ENCODE measurements at places on chromosomes 1 and 21.

DNA sequence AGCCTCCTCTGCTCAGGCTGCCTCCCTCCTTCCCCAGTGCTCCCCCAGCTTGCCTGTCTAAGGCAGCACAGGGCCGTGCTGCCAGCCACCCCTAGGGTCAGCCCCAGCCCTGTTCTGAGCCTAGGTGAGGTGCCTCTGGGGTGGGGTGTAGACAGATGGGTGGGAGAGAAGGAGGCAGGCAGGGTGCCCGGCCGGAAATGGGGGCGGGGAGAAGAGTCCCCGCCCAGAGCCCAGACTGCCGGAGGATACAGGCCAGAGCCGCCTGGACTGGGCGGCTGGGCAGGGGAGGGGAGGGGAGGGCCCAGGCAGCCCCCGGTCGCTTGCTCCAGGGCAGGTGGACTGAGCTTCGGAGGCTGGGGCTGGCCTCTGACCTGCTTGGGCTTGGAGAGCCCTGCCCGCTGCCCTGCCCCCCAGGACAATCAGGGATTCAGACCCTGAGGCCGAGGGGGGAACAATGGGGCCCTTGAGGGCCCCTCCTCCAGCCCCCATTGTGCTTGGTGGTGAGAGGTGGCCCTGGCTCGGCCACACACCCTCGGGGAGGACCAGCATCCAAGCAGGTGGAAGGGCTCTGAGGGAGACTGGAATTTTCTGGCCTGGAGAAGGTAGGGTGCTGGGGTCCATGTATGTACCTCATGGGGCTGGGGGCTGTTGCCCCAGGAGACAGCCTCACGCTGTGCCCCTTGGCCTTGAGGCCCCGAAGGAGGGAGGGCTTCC, at the start of gene GJC2:
Gene GJC2, plus strand, starts transcription at position 525 of the 714 bp plus-strand sequence. CDS start 7,829 bp downstream, outside the sequence.
- no peak for DNase-seq

DNA sequence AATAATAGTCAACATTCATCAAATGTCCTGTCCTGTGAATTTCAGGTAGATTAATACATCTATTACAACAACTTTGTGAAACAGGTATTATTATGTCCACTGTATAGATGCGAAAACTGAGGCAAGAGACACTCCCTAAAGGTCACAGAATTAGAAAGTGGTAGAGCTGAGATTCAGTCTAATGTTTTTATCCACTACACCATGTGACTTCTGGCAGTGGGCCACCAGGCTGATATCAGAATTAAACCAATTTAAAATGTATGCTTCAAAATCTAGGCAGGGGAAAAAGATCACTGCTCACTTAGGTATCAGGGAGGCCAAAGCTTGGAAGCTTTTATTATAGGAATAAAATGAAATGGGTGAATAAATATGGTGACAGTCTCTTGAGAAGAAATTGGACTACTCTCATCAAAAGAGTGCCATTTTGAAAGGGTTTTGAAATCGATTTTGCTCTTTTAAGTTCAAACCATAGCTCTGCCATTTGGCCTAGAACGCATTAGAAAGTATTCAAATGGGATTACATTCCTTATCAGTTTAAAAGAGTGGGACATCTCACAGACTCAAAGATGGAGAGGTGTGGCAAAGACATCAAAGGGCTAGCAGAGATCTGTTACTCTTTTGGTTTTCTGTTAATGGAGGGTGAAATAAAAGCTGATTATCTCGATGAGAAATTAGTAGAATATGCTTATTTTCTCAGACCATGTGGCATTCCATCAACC, 1.9 kb downstream of the DDAH1 start:
- DNase-seq = no peak

- no peak for DNase-seq
Observed at GRCh38 chr21:43771698-43772424, 4.2 kb downstream of the CSTB start.

DNA sequence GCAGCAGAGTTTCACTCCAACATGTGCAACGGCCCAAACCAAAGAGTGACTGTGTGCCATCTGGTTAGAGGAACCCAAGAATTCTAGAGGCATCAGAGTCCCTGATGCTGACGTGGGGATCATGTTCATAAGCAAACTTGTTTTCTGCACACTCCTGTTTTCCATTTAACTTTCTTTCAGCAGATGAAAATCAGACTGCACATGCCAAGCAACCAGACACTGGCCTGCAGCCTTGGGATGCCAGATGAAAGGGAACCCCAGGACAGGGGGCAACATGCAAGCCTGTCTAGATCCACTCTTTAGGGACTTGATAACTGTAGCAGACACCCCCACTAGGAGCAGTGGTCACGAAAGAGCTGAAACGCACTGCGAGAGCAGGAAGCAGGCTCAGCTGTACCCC, 56.8 kb downstream of the SLC66A1 start:
- no peak for DNase-seq

DNA sequence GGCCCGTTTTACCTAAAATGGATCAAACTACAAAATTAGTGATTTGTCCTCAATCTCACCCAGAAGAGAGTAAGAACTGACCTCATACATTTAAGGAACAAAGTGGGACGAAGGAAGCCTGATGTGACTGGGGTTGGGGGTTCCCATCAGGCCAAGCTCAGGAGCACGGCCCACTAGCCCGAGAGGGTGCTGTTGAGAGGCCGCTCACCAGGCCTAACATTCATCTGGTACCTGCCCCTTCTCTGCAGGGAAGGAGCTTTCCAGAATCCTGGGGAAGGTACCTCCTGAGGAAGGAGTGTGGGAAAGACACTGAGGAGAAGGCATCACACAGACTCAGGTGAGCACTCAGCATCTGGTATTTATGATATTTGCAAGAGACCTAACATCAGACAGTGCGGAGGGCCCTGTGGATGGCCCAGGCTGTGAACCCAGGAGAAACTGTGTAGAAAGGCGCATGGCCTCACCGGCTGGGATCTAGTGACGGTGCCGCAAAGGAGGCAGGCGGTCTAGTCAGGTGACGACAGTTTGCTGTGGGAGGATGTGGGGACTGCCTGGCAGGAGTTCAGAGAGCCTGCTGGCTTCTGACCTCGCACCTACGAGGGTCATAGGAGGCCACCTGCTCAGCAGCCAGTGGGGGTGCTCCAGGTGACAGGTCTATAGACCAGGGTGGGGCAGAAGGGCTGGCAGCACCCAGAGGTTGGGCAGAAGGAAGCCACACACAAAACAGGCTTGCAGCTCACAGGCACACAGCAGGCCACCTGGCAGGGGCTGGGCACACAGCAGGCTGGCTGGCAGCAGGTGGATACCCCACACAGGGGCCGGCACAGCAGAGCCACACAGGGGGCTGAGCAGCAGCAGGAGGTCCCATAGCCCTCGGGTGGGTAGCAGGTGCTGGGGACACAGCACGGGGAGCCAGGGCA, 543 bp downstream of the KRTAP12-4 start:
- DNase-seq = peak; percentile 18

DNA sequence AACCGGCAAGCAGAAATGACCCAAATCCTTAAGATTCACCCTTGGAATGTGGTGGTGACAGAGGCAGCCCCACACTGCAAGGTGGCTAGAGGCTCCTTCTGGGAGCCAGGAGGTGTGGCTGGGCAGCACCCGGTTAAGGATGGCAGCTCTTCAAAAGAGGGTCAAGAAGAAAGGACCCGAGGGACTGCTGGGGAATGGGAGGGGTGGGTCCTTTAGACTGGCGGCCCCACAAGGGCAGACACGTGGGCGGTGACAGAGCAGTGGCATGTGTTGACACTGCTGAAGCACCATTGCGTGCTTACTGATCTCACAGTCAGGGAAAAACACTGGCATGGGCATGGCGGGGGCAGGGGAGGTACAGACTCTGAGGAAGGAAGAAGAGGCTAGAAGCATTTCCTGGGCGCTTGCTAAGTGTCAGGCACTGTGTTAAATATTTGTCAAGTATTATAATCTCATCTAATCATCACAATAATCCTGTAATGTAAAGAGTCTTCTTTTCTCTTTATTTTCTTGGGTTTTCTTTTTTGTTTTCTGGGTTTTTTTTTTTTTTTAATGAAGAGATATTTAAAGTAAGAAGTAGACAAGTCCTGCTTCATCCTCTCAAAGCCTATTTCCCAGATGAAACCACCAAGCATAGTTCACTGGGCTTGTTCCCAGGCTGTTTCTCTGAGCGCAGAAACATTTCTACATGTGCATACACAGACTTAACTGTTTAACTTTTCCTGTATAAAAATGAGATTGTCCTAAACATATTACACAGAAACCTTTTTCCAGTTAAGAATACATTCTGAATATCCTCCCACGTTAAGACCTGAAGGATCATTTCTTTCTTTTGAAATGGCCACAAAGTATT, 165.8 kb upstream of the EDN2 start:
- no peak for DNase-seq

GRCh38 chr1:173757666-173758065, 42.9 kb downstream of the KLHL20 start:
- no peak for DNase-seq

- no peak for DNase-seq
Observed at GRCh38 chr1:70090875-70091274, 114.5 kb downstream of the LRRC40 start.

All from stimulated activated CD4-positive, alpha-beta T cell treated with anti-CD3 and anti-CD28 coated beads, Interleukin-1b, Interleukin-23, amount 100 ng/mL, for 1 hour (primary cell).